ENCODE measurements at places on chromosomes 13 and 19. TPM values are rescaled to one million over a fixed set of nuclear protein-coding genes. Genes with fewer than 3 reads are reported as not detected.

Gene CRX
- not detected for total RNA-seq

Gene SCN1B
- 1.6 TPM for total RNA-seq

Gene SLITRK6
- 0.94 TPM for total RNA-seq

Gene ZNF709
- 32.6 TPM for total RNA-seq

Gene DAPK3
- total RNA-seq: 62.6 TPM

Gene CPB2
- total RNA-seq: not detected

Measured in parietal lobe (tissue), 2 donors.